Stimulated activated CD4-positive, alpha-beta T cell treated with anti-CD3 and anti-CD28 coated beads, Interleukin-4, amount 100 ng/mL, for 4 hours (primary cell): ENCODE measurements at places on chromosomes 11 and 22.

GRCh38 chr11:91926965-91927364 lies 297.7 kb upstream of the FAT3 start:
- no peak for DNase-seq

- no peak for DNase-seq
These were observed 123.3 kb upstream of the CCDC90B start for GRCh38 chr11:83409476-83409875.

GRCh38 chr11:3722100-3722499 lies 50.9 kb upstream of the CHRNA10 start:
- DNase-seq: no peak

DNA sequence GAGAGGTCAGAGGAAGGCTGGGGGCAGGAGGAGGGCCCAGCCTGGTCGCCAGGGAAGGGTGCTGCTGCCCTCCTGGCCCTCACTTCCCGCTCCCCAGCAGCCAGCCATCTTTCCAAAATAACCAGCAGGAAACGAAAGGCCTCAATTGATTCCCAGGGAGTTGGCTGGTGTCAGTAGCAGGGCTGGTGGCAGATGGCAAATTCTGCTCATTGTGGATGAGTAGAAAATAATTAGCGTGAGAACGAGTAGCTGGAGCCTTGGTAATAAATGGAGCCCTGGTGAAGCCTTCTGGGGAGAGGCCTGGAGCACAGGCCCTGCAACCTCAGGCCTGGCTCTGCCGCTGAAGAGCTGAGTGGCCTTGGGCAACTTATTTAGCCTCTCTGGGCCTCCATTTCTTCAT lies 31.3 kb downstream of the DAGLA start:
- DNase-seq: no peak

GRCh38 chr11:6556139-6556949 lies 47.1 kb downstream of the RRP8 start:
- no peak for DNase-seq

GRCh38 chr11:34135439-34135838 lies 30.0 kb downstream of the NAT10 start:
- no peak for DNase-seq

DNA sequence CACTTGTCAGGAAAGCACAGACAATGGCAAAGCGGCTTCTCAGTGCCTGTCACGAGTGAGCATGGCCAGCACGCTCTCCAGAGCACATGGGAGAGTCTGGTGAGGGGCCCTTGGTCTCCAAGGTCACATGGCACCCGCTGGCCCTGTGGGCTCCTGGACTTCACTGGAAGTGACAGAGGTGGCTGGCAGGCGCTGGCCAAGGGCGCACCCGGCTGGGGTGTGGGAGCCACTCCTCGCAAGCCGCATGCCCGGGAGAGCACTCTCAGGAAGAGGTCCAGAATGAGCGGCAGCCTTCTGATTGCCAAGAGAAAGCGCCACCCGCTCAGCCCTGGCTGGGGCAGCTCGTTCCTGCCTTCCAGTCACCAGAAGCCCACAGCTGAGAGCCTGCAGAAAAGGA lies 17.1 kb upstream of the MOB2 start:
- no peak for DNase-seq

GRCh38 chr11:100182927-100183326 lies 504.2 kb upstream of the ARHGAP42 start:
- DNase-seq: no peak

DNA sequence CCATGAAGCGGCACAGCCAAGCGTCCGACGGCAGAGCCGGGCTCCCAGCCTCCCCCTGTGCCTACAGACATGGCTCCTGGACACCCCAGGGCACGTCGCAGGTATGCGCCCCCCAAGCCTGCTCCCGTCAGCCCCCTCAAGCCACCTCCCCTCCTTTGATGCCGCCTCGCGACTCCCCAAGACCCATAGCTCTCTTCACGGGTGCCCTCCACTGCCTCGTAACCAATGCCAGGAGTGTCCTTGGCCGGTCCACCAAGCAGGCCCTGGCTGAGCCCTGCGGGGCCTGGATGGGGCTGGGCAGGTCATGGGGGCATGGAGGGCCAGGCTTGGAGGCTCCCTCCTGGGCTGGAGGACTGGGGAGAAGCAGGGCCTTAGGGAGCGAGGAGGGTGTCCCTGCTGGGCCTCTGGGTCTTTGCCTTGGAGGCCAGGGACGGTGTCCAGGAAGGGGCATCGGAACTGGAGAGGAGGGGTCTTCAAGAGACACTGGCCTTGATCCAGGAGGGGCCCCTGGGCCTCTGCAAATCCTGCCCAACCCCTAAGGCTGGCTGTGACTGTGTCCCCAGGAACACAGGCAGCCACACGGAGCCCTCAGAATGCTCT lies 9.2 kb downstream of the ANO9 start:
- no peak for DNase-seq

GRCh38 chr11:27363576-27364117 lies 632 bp upstream of the CCDC34 start:
- DNase-seq: no peak

GRCh38 chr11:88164806-88165585 lies 10.2 kb downstream of the RAB38 start:
- DNase-seq: no peak

DNA sequence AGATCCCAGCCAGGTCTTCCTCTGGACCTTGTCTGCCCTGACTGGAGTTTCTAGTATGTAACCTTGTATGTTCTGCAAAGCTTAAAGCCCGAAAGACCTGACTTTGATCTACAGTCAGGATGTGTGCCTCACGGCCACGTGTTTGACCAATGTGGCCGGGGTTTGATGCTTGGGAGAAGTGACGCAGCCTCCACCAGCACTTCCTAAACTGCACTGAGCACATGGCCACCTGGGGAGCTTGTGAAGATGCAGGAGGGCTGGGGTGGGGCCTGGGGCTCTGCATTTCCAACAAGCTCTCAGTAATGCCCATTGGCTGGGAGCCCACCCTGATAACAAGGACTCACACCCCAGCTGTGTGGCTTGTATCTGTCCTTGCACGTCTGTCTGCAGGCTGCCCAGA lies 53.2 kb downstream of the NAT10 start:
- DNase-seq: no peak

GRCh38 chr11:115939104-115939730 lies 435.0 kb upstream of the CADM1 start:
- no peak for DNase-seq

GRCh38 chr11:40240284-40240683 lies 1219.2 kb downstream of the LRRC4C start:
- DNase-seq: no peak
